ENCODE measurements at places on chromosomes 7 and 10. TPM values are rescaled to one million over a fixed set of nuclear protein-coding genes. Genes with fewer than 3 reads are reported as not detected.

Gene PDSS1
- 5.4 TPM for total RNA-seq

Gene CTAGE4
- 5.8 TPM for total RNA-seq

Gene CALHM1
- total RNA-seq, result not detected

GRCh38 chr7:124020060-124020459 is 12.8 kb downstream of the TMEM229A start:
- no peak overlapping the region for H3K4me3 ChIP-seq
- H3K27me3 ChIP-seq, result no peaks in the 10 kb centered on the region
- H3K36me3 ChIP-seq, result no peaks in the 10 kb centered on the region
- H3K27ac ChIP-seq, result no peak overlapping the region

DNA sequence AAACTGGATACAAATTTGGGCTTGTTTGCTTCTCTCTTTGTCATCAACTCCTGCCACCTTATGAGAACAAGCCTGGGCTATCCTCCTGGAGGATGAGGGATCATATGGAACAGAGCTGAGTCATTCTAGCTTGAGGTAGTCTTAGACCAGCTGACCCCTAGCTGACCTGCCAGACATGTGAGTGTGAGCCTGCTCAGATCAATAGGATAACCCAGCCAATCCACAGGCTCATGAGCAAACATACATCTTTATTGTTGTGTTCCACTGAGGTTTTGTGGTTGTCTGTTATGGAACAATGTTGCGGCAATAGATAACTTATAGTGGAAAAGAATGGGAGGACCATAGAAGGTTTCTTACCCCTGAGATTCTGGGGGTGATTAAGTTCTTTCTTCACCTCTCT is 54.5 kb upstream of the FAM180A start:
- H3K4me1 ChIP-seq, result no peaks in the 10 kb centered on the region
- no peak overlapping the region for H3K27ac ChIP-seq
- H3K4me3 ChIP-seq, result no peak overlapping the region

GRCh38 chr7:153090764-153091163 is 331.2 kb downstream of the ACTR3B start:
- no peak overlapping the region for H3K4me3 ChIP-seq
- no peaks in the 10 kb centered on the region for H3K27me3 ChIP-seq
- no peaks in the 10 kb centered on the region for H3K4me1 ChIP-seq
- no peak for DNase-seq
- H3K27ac ChIP-seq, result no peak overlapping the region
- H3K36me3 ChIP-seq, result no peaks in the 10 kb centered on the region
